ENCODE measurements at places on chromosomes 7 and 10. TPM values are rescaled to one million over a fixed set of nuclear protein-coding genes. Genes with fewer than 3 reads are reported as not detected.

FKBP6 gene
- total RNA-seq: not detected

C10orf90 gene
- not detected for total RNA-seq

ANXA7 gene
- 89.6 TPM for total RNA-seq

EZH2 gene
- 11.8 TPM for total RNA-seq

DNA sequence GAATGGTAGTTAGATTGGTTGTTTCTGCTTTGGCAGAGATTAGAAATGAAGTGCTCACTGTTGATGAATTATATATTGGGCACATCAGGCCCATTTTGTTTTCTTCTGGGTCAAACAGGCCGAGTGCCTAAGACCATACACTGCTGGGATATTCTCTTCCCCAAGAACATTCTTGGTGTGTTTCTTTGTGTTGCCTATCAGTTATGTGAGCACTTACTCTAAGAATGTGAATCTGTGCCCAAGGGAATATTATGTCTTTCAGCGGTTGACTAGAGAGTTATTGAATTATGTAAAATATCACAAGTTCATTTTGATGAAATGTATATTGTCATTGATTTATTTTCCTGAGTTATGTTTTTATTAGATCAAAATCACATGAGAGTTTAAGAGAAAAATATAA is 255.5 kb upstream of the SMIM30 start:
- no peak for DNase-seq

- no peak for DNase-seq
Measured at GRCh38 chr10:32386623-32387260, 39.8 kb upstream of the EPC1 start.

DNA sequence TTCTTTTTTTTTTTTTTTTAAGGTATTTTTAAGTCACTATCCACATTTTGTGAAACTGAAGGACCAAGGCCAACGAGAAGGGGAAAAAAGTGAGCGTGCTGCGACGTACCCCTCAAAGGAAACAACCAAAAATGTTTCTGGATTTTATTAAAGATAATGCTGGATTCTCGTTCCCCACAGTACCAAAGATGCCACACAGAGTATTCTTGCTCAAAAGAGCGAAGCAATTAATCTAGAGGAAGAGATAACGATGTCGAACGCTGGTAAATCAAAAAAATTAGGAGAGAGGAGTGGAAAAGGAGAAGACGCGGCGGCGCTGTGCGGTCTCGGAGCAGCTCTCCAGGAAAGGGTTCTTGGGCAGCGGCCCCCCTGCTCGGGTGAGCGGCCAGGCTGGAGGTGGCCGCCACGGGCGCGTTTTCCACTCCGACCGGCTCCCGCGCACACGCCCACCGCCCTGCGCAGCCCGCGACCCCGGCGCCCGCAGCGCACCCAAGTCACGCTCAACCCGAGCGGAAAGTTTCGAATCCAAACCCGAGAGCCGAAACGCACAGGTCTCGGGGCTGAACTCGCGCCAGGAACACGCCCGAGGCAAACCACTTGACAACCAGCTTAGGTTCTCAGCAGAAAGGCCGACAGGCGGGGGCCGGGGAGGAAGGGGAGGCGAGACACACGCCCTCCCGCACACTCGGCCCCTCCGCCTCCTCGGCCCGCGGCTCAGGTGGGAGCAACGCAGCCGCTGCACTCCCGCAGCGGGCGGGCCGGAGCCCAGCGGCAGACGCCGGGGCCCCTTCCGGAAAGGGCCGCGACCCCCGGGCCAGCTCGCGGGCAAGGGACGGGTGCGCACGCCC is 989 bp downstream of the SRPK2 start:
- DNase-seq: peak; percentile 54

DNA sequence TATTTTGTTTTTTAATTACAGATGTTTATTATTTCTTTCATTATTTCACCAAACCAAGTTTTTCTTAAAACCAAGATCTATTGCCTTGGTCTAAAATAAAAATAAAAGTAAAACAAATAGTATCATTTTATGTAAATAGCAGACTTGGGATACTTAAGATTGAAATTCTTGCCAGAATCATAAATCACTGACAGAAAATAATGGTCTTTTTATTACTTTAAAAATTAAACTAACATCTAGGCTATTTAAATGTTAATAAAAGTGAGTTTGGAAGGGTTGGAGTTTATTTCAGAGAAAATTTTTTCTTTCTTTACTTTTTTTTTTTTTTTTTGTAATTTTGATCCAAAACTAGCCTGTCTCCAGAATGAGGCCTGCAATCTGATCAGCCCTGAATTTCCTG is 568.0 kb upstream of the IGFBP3 start:
- DNase-seq: no peak

GRCh38 chr10:79483948-79484347 is 28.4 kb upstream of the EIF5AL1 start:
- no peak for DNase-seq

GRCh38 chr10:32938554-32939061 is 19.4 kb downstream of the ITGB1 start:
- DNase-seq: peak; percentile 41

- DNase-seq: peak; percentile 57
Measured at GRCh38 chr7:107989618-107990373, 13.2 kb downstream of the LAMB1 start.

GRCh38 chr10:28489206-28489605 is 43.7 kb upstream of the WAC start:
- no peak for DNase-seq

Measured in dermis microvascular lymphatic vessel endothelial cell (primary cell).